ENCODE measurements at places on chromosomes 7 and 10. TPM values are rescaled to one million over a fixed set of nuclear protein-coding genes. Genes with fewer than 3 reads are reported as not detected.

DNA sequence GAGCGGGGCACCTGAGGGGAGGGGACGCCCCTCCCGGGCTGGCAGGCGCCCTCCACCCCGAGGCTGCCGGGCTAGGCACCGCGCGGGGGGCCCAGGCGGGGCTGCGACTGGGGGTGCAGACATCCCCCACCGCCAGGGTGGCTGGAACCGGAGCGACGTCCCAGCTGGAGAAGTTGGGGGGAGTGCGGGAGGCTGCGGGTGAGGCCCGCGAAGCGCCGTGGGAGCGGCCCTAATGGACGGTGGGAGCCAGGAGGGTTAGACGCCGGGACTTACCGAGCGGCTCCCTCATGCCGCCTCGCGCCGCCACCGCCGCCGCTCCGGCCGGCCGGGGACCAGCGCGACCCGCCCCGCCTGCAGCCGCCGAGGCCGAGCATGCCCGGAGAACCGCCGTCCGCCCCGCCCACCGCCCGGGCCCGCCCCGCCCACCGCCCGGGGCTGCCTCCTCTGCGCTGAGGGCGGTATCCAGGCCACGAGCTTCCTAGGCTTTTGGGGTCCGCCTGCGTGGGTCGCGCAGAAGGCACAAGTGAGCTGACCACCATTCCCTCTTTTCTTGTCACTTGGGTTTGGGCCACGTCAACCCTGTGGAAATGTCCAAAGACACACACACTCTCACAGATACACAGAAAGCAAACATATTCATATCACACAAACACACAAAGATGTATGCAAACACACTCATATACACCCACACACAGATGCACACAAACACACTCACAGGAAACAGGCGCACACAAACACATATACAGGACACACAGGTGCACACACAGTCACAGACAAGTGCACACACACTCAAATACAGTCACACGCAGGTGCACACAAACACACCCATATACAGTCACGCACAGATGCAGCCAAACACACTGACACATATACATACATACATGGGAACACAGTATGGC, at the start of gene JCAD:
Gene JCAD, minus strand, starts transcription at position 378 of the 899 bp plus-strand sequence. CDS start 11,774 bp downstream, outside the sequence.
- DNase-seq = peak; percentile 90

- DNase-seq = no peak
Measured at GRCh38 chr10:108166401-108166800, 1001.9 kb upstream of the SORCS1 start.

GRCh38 chr10:13972609-13973008, 358.1 kb downstream of the FRMD4A start:
- no peak for DNase-seq

DNA sequence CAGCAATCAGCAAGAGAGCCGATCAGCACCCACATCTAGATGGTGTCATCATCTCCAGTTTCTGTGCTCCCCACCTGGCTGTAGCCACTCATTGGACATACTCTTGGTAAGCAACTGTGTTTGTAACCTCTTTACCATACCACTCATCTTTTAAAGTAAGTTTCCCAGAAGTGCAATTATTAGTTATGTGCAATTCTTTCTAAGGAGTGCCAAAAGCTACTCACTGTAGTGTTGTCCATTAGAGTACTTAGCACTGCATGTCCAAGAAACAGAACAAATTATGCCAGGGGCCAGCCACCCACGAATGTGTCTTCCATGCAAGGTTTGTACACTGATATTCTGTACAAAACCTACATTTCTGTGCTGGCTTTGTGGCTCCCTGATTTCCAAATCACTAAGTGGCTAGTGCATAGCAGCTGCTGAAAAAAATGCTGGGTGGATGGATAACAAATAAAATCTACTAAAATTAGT, 131.9 kb downstream of the SRPK2 start:
- DNase-seq = no peak

- no peak for DNase-seq
Measured at GRCh38 chr7:37443627-37444026, 5.0 kb downstream of the ELMO1 start.

DNA sequence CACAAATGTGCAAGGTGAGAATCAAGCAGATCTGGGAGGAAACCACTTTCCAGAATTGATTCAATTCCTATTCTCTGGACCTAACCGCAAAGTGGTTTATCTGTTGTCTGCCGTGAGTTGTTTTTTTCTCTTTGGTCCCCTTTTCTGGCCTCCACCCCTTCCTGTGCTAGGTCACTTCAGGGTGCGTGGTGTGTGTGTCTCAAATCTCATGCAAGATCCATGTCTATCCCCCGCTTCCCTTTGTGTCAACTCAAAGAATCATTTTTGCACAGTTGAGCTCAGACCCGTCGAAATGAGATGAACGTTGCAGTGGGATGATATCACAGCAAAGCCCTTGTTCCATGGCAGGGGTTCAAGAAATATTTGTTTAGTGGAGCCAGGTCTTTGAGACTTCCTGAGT, 184.5 kb downstream of the GATA3 start:
- DNase-seq = no peak

GRCh38 chr10:126314863-126315493, 73.3 kb downstream of the ADAM12 start:
- no peak for DNase-seq

DNA sequence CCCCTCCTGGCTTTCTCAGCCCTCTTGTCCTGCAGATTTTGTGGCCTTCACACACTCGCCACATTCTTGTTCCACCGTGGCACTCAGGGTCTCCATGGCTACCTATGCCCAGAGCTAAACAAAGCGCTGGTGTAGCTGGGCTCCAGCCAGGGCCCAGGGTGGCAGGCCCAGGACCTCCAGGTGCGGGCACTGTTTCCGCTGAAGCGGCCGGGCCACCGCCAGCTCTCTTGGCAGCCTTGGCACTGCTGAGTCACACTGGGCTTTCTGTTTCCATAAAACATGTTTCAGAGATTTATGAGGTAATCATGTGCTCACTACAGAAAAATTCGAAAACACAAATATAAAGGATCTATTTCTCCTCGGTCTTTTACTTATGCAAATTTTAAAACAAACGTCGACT, 51.3 kb downstream of the AOC1 start:
- no peak for DNase-seq

DNA sequence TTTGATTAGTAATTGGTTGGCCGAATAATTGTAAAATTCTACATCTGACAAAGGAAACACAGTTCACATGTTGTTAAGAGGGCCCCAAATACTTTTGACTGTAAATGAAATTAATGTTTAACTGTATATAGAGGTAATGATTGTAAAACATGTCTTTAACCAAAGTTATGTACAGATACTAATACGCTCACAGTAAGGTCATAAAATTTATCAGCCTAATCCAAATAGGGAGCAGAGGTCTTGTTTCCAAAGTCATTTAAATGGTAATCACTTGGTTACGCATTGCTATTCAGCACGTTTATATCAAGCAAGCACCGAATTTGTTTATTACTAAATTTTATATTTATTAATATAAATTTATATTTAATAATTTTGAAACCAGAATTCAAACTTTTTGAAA, 1.4 kb downstream of the PHYHIPL start:
- no peak for DNase-seq

DNA sequence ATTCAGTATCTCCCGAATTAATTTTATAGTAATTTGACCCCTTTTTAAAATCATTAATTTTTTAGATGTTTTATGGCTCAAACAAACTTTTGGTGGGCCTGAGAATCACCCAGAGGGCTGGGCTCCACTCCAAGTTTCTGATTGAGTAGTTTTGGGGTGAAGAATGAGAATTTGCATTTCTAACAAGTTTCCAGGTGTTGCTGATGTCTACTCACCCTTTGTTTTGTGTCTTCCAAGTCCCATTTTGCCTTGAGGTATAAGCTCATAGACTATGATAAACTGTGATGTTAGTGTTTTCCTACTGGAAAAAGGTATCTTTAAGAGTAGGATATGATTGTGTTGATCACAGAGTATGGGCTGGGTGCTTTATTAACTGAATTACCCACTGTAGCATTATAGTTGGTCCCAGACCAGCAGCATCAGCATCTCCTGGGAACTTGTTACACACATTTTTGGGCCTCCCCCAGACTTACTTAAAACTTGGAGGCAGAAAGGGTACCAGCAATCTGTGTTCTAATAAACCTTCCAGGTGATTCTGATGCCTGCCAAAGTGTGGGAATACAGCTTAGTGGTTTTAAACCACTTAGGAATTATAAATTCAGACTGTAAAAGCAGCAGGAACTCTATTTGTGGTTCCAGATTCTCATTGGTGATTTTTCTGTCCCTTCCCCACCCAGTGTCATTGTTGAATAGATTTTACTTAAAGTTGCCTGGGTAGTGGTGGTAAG, 19.1 kb downstream of the ZNRF2 start:
- no peak for DNase-seq

GRCh38 chr7:141697211-141697871, 4.6 kb downstream of the DENND11 start:
- no peak for DNase-seq

GRCh38 chr10:75234683-75235374, 928 bp downstream of the COMTD1 start:
- peak; percentile 66 for DNase-seq

- no peak for DNase-seq
Measured at GRCh38 chr10:50917486-50917885, 32.1 kb upstream of the A1CF start.

- no peak for DNase-seq
Measured at GRCh38 chr7:130903358-130903974, 169.5 kb upstream of the KLF14 start.

DNA sequence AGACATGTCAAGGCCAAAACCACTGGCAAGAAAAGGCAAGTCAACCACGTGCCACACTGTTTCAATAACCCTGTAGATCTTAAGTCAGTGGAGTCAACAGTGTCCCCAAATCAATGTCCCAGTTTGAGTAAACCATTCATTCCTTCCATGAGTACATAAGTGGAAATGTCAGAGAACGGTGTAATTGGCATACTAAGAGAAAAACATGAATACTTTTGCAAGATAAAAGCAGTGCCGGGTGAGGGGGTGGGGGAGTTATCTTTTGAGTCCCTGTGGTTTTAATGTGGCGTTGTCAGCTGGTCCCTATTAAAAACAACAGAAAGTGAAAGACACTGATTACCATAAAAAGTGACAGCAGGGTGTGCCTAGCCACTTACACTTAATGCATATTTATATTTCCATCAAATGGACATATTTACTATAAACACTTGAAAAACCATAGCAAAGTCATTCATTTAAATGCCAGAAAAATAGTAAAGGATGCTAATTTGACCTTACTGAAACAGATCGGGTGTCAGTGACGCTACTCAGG, 37.8 kb downstream of the RSU1 start:
- DNase-seq = no peak

DNA sequence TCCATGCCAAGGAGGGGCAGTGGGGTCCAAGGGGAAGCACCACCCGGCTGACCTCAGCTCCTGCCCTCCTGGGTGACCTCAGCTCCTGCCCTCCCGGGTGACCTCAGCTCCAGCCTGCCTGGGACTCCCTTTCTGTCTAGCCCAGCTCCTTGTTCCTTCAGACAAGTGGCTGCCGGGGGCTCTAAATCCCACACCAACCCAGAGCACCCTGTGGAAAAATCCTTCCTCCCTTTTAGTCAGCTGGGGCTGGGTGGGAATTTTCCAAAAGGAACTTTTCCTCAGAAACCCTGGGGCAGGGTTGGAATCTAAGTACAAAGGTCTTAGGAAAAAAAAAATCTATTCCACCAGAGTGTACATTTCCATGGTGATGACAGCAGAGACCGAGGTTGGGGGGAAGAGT, 36.3 kb downstream of the AKR1B1 start:
- no peak for DNase-seq

DNA sequence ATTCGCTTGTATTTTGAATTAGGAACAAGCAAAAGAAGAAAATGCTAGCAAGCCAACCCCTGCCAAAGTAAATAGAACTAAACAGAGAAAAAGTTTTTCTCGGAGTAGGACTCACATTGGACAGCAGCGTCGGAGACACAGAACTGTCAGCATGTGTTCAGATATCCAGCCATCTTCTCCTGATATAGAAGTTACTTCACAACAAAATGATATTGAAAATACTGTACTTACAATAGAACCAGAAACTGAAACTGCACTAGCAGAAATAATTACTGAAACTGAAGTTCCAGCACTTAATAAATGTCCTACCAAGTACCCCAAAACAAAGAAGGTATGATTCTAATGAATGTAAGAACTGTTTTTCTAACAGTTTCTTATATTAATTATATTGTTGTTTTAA, 87.9 kb downstream of the KMT2E start:
- DNase-seq = no peak

DNA sequence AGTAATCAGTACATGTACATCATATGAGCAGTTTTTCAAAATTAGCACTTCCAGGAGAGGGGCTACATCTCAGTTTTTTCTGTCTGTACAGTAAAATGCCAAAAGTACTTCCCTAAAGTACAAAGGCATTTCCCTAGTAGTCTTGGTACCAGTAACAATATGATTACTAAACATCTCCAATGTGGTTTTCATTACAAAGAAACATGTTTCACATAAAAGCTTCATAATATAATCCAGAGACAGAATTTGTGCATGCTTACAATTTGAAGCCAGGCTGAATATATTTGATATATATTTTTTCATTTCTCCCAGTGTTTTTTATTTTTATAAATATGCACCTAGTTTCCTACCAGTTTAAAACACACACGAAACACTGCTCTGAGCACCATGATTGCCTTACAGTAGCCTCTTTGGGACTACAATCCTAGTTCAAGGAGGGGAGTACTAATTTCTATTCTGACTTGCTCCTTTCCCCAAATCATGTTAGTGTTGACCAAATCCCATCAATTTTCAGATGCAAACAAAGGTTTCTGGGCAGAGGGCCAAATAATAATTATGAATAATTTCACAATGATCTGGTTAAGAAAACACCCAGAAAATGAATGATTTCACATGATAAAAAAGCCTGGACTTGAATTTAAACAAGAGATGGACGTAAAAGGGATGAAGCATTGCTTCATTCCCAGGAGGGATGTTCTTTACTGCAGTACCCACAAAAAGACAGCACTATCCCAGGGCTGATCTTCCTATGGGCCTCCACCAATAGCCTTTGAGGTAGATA, 201.3 kb downstream of the SLC25A13 start:
- DNase-seq = no peak

DNA sequence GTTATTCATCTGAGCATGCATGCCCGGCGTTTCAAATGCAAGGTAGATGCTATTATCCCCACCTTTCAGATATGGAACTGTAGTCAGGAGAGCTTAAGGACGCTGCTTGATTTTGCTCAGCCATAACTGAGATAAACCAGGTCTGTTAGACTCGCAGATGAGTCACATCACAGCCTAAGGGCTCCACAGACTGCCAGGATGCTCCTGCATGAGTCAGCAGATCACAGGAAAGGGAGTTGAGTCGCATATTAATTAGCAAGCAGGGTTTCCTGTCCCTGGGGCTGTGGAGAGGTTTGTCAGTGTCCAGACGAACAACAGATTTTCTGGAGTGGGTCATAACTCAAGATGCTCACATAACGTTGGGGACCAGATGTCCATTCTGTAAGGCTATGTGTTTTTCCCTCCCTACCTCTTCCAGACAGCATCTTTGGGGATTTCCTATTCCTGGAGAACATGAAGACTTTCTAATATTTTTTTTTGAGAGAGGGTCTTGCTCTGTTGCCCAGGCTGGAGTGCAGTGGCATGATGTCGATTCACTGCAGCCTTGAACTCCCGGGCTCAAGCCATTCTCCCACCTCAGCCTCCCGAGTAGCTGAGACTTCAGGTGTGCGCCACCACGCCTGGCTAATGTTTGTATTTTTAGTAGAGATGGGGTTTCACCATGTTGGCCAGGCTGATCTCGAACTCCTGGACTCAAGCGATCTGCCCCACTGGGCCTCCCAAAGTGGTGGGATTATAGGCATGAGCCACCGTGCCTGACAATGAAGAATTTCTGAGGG, 36.7 kb downstream of the PFKFB3 start:
- DNase-seq = no peak

- DNase-seq = no peak
Measured at GRCh38 chr7:47893238-47893637, 55.0 kb downstream of the PKD1L1 start.

ZNF853 gene
- total RNA-seq = 8.7 TPM

TNS3 gene
- 230 TPM for total RNA-seq

SH2D4B gene
- total RNA-seq = 0.18 TPM

CFAP43 gene
- total RNA-seq = 0.98 TPM

ACTL6B gene
- total RNA-seq = not detected

RET gene
- 0.80 TPM for total RNA-seq
